ENCODE measurements at places on chromosomes 7 and 10.

DNA sequence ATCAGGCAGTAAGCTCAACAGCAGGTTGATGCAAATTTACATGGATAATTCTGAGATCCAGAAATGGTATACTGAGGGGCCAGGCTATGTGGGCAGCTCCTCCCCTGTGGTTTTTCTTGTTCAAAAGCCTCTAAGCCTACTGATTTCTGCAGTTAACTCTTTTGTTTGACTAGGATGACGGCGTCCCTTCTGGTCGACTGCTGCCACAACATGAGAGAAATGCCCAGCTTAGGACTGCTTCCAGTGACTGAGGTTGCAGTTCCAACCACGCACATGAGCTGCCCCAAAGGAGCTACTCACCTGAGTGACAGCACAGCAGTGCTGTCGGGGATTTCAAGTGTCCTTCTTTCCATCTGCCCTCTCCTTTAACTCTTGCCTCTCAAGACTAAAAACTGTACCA, 973.0 kb upstream of the GHITM start:
- DNase-seq, result no peak

GRCh38 chr10:127145173-127145572, 51.2 kb downstream of the INSYN2A start:
- no peak for DNase-seq

DNA sequence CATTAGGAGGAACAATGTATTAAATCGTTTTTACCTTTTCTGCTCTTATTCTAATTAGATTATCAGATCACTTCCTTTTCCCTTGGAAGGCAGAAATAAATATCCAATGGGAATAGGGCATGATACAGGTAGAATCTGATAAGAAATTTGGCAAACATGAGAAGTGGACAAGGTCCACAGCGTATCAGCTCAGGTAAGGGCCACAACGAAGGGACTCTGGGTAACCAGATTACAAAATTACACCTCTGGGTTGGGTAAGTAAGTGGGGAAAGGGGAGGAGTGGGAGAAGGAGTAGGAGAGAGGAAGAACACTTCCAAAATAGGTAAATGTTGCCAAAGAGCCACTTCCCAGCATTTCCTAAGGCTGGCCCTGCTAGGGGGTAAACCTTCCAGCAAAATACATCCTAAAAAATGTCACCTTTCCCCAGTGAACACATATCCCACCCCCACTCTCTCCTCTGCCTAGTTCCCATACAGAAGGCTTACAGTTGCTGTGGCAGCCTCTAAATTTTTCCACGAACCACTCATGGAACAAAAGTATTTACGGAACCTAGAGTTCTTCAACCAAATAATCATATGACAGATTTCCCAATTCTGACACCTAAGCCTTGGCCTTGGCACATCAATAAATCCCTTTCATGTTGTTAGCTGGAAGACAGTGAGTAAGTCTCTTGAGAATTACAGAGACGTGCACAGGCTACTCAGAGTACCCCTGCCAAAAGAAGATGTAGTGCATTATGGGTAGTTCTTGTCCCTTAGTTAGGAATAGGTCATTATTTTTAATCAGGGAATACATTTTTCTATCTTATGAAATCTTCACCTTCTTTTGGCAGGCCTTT, 51.5 kb upstream of the DLX6 start:
- DNase-seq, result no peak

- no peak for DNase-seq
These were observed 33.1 kb downstream of the CACNA2D1 start for GRCh38 chr7:82410461-82410860.

DNA sequence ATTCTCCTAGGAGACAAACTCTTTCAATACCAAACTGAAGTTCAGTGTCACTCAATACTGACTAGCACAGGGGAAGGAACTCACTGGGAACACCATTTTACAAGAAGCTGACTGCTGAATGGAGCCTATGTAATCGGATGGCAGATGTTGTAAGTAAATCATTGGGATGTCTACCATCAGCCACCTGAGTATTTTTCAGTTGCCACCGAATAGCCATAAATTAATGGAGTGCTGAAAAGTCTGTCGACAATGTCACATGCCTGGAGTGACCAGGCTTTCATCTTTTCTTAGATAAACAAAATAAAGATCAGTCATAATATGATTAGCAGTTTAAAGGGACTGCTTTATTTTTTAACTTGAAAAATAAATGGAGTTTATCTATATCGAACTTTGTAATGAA, 145.9 kb upstream of the SEMA3E start:
- DNase-seq, result no peak

Measured in nucleus accumbens (tissue), 56 donors.